ENCODE measurements at places on chromosomes 6 and 20.

DNA sequence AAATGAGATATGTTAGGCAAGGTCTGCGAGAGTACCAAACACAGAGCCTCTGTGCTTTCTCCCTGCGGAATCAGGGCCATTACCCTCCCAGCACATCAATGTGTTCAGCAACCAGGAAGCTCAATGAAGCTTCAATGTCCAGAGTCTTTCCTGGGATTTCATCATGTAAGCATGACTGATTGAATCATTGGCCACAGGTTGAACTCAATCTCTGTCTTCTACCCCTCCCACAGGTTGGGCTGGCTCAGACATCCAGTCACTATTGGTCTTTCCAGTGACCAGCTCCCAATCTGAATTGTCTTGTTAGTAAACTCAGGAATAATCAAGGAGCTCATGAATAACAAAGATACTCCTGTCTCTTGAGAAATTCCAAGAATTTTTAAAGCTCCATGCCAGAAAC, 2.7 kb upstream of the DTD1 start:
- peak; percentile 82 for DNase-seq

- DNase-seq = peak; percentile 49
These were observed 27.9 kb upstream of the SYNCRIP start for GRCh38 chr6:85670573-85670972.

- peak; percentile 39 for DNase-seq
These were observed 15.8 kb upstream of the PPP1R16B start for GRCh38 chr20:38789503-38790199.

GRCh38 chr20:36435592-36436541, 105.5 kb upstream of the MYL9 start:
- DNase-seq = peak; percentile 63

DNA sequence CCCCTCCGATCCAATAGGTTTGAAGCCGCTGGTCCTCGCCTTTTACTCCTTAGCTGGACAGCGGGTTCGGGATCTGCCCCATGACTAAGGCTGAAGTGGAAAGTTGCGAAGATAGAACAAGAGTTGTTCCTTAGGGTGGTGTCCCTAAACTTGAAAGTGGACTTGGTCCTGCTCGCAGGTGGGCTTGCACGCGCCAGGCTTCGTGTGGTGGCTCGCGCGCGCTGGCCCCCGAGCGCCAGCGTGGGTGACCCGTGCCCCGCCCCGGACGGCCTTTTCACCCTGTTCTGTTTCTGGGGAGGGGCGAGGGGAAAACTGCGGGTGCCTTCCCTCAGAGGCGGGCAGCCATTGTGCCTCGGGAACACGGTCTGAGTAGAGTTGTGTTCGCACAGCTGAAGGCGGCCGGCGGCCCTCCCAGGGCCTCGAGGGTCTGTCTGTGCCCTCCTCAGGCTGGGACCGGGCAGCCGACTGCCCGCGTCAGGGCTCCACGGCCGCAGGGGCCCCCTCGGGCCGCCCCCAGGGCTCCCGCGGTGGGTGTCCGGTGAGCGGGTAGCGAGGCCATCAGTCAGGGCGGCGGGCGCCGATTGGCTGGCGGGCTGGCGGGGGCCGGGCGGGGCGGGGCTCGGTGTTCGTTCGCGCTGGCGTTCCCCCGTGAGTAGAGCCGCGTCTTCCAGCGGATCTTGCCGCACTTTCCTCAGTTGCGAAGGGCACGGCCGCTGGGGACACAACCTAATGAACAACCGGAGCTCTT, 33.0 kb downstream of the RREB1 start:
- peak; percentile 80 for DNase-seq

DNA sequence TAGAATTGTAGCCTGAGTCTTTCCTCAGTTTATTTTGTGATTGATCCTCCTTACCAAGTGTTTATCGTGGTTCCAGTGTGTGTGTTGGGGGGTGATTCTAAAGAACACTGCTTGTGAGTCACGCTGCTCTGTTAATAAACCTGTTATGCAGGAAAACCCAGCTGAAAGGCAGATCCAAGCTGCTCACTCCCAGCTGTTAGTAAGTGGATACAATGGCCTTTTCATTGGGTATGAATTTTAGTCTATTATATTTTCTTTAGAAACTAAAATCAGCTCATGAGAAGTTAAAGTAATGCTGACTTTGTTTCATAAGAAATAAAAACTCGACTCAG, 12.2 kb upstream of the DSTN start:
- DNase-seq = peak; percentile 76
